ENCODE measurements at places on chromosomes 13 and 19.
A peak's percentile ranks its signal among the peaks of the same experiment; 100 is the strongest.

- DNase-seq: no peak
These were observed 12.0 kb downstream of the EBPL start for GRCh38 chr13:49679246-49679645.

GRCh38 chr13:110138700-110139036, 168.3 kb downstream of the COL4A1 start:
- DNase-seq: no peak

GRCh38 chr19:10593820-10594637, 6.9 kb upstream of the AP1M2 start:
- no peak for DNase-seq

GRCh38 chr19:50492303-50493052, 15.8 kb upstream of the GARIN5A start:
- no peak for DNase-seq

DNA sequence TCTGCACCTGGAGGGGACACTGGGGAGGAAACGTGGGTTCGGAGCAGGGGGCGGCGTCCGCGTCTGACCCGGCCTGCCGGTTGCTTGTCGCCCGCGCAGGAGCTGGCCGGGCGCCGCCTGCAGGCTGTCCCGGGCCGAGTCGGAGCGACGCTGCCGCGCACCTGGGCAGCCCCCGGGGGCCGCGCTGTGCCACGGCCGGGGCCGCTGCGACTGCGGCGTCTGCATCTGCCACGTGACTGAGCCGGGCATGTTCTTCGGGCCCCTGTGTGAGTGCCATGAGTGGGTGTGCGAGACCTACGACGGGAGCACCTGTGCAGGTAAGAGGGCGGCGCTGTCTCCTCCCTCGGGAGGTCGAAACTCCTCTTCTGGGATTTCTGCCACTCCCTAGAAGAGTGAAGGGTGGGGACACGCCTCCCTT, 1.3 kb downstream of the ITGBL1 start:
- no peak for DNase-seq

DNA sequence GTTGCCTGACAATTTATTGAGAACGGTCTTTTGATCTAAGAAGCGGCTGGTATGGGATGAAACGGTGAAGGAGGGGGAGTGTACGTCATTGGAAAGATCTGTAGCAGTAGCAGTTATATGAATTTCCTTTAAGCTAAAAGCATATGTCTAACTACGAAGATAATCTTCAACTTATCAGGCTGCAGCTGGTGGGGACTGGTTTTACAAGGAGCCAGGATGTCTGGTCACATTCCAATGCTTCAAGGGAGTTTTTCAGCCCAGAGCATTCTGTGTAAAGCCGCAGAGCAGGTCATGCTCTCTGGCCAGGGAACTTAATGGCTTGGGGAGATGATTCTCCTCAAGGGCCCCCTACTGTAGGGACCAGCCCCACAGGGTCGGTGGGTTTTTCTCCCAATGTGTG, 29.2 kb downstream of the CLEC4M start:
- no peak for DNase-seq

- peak; percentile 94 for DNase-seq
These were observed at the start of gene AXL for GRCh38 chr19:41218615-41219507. TSS of gene AXL (plus strand) at chr19:41219223. CDS start at chr19:41219393, 170 bp downstream.

GRCh38 chr13:31274390-31274789, 74.6 kb downstream of the B3GLCT start:
- no peak for DNase-seq

- DNase-seq: no peak
These were observed 66.7 kb downstream of the PEX11G start for GRCh38 chr19:7421941-7422744.

DNA sequence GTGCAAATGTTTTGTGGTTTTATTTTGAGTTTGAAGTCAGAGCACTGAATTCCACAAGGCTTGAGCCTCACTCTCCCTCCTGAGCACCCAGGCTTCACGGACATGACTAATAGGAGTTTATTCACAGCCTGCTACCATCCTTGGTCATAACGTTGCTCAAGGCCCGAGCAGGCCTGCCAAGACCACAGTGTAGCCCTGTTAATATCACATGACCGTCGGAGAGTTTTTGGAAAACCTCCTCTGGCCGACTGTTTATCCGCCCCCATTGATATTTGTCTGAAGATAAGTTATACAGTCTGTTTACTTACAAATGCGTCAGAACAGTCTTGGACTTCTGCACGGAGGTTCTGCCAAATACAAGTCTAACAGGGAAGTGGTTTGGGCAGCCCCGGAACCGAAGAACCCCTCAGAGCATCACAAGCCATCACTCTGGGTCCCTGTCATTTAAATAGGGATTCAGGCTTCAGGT, 89.9 kb downstream of the COL4A2 start:
- no peak for DNase-seq

- no peak for DNase-seq
These were observed 49.7 kb upstream of the MAP3K10 start for GRCh38 chr19:40141551-40141950.

Data from iPS DF 19.7 (cell line).